IPS DF 6.9 (cell line): ENCODE measurements at places on chromosomes 6 and 20.

DNA sequence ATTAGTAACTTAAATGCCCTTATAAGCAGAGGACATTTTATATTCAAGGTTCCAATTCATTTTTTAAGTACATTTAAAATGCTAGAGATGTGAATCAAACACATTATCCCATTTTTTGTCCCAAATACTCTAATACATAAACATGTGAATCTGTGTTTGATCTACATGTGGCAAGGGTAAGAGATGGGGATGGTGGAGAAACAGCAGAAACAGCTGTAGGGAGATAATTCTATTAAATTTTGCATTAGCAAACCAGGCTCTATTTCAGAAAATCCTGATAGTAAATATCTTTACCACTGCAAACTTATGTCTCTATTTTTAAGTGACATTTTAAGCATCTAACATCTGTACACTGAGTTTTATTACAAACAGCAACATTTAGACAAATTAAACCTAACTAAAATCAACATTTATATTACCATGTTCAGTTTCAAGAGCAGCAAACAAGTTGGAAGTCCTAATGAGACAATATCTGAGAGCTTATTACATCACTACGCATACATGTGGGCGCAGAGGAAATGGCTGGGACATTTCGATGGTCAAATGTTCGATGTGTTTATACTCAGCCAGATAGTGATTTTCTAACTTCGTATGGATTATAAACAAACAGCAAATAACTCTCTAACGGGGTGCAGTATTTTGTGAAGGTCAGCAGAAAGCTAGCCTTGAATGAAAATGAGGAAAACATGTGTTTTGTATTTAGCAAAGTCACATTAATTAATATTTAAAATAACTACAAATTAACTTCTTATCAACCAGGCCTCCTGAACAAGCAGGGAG, 165.1 kb downstream of the GJA1 start:
- H3K36me3 ChIP-seq, result no peaks in the 10 kb centered on the region
- no peaks in the 10 kb centered on the region for H3K27me3 ChIP-seq
- H3K4me3 ChIP-seq, result no peak overlapping the region
- H3K4me1 ChIP-seq, result no peaks in the 10 kb centered on the region
- DNase-seq, result no peak
- H3K27ac ChIP-seq, result no peak overlapping the region

GRCh38 chr6:166046226-166046625, 121.4 kb downstream of the TBXT start:
- no peaks in the 10 kb centered on the region for H3K4me1 ChIP-seq
- no peaks in the 10 kb centered on the region for H3K36me3 ChIP-seq
- H3K27ac ChIP-seq, result no peak overlapping the region
- no peaks in the 10 kb centered on the region for H3K27me3 ChIP-seq
- H3K4me3 ChIP-seq, result no peak overlapping the region

GRCh38 chr20:57892471-57892870, 182.7 kb upstream of the PMEPA1 start:
- no peaks in the 10 kb centered on the region for H3K27me3 ChIP-seq
- no peak overlapping the region for H3K4me3 ChIP-seq
- DNase-seq, result no peak
- H3K27ac ChIP-seq, result no peak overlapping the region
- H3K4me1 ChIP-seq, result no peaks in the 10 kb centered on the region

DNA sequence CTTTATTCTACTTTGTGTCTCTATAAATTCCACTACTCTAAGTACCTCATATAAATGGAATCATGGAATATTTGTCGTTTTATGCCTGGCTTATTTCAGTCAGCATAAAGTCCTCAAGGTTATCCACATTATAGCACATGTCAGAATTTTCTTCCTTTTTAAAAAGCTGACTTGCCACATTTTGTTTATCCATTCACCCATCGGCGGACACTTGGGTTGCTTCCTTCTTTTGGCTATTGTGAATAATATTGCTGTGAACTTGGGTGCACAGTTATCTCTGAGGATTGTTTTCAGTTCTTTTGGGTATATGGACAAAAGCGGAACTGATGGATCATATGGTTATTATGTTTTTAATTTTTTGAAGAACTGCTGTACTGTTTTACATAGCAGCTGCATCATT, 39.1 kb upstream of the ME1 start:
- no peaks in the 10 kb centered on the region for H3K4me1 ChIP-seq
- no peak for DNase-seq
- H3K4me3 ChIP-seq, result no peak overlapping the region

GRCh38 chr6:111718326-111718725, 112.6 kb upstream of the TRAF3IP2 start:
- no peaks in the 10 kb centered on the region for H3K4me1 ChIP-seq
- no peaks in the 10 kb centered on the region for H3K27me3 ChIP-seq
- DNase-seq, result no peak
- no peak overlapping the region for H3K27ac ChIP-seq

DNA sequence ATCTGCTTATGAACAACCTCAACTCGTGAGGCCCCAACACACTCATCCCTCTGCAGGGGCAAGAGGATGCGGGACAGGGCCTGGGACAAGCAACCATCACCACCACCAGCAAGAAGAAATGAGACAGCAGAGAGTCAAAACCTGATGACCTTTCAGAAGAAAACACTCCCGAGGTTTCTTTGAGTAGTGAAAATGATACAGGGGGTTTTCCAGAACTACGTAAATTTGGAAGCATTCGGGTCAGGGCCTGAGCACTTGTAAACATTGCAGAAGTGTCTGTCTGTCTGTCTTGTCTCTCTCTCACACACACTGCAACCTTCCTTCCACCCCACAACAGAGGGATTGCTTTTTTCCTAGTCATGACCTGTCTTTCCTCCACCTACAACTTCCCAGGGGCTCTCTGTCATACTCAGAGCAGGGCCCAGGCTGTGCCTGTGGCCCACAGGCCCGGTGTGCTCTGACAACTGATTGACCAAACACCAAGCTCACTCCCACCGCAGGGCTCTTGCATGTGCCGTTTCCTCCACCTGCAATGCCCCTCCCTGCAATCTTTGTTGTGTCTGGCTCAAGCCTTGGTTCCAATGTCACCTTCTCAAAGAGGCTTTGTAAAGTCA, 90.9 kb downstream of the BMP7 start:
- no peaks in the 10 kb centered on the region for H3K4me1 ChIP-seq
- H3K4me3 ChIP-seq, result no peak overlapping the region
- no peaks in the 10 kb centered on the region for H3K36me3 ChIP-seq

GRCh38 chr6:32224696-32225095, 829 bp upstream of the NOTCH4 start:
- no peak overlapping the region for H3K27ac ChIP-seq
- H3K4me3 ChIP-seq, result no peak overlapping the region
- H3K36me3 ChIP-seq, result no peaks in the 10 kb centered on the region
- DNase-seq, result no peak
- no peaks in the 10 kb centered on the region for H3K27me3 ChIP-seq

DNA sequence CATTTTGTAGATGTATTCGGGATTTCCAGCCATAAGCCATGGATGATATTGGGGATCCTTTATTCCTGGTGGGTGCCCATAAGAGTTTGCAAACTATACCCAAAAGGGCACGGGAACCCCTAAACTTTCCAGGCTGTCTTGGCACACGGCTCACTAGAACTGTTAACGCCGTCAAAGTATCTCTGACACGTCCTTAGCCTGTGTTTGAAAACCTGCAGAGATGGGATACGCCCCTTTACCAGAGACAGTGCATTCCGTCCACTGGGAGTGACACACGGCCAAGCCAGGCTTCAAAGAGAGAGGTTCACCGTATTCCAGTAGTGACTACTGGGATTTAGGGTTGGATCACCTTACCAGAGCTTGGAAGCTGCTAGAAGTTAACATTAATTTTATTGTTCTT, 95.0 kb downstream of the THBS2 start:
- H3K4me1 ChIP-seq, result no peaks in the 10 kb centered on the region
- DNase-seq, result no peak
- H3K27ac ChIP-seq, result no peak overlapping the region
- H3K4me3 ChIP-seq, result no peak overlapping the region

DNA sequence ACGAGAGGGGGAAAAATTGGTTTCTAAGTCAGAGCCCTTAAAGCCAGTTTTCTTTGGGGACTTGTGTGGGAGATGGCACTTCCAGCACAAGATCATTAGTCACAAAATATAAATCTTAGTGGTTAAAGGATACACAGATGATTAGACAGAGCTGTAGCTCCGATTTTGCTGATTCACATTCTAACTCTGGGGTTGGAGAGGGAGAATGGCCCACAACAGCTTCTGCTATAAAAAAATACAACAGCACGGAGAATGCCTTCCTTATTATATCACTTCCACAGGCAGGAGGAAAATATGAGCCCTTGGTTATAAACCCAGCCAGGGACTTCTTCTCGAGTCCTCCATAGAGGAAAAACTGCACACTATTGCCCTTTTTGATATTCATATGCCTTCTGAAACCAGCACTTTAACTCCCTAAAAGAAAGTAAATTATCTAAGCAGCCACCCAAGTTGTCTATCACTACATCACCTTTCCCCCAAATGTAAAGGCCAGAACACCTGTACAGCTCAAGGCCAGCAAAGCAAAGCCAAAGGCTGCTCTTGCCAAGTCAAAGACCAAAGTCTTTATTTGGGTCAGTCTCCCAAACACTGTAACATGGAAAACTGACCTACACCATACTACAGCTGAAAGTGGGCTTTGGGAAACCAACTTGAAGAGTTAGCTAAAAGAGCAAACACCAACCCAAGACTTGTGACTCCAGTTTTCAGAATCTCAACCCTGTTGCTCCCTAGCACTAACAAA, 10.4 kb downstream of the MRPL14 start:
- H3K4me3 ChIP-seq, result no peak overlapping the region
- H3K27me3 ChIP-seq, result no peaks in the 10 kb centered on the region
- no peak overlapping the region for H3K27ac ChIP-seq
- H3K4me1 ChIP-seq, result peaks cover 4% of the 10 kb centered on the region; the same call in 1 of the 2 replicates

- no peaks in the 10 kb centered on the region for H3K36me3 ChIP-seq
- no peaks in the 10 kb centered on the region for H3K27me3 ChIP-seq
- H3K4me1 ChIP-seq, result no peaks in the 10 kb centered on the region
- H3K4me3 ChIP-seq, result no peak overlapping the region
These were observed 3.0 kb downstream of the YWHAB start for GRCh38 chr20:44888226-44889103.

- H3K27me3 ChIP-seq, result no peaks in the 10 kb centered on the region
- no peak for DNase-seq
- H3K36me3 ChIP-seq, result no peaks in the 10 kb centered on the region
- H3K4me3 ChIP-seq, result no peak overlapping the region
- no peaks in the 10 kb centered on the region for H3K4me1 ChIP-seq
These were observed 56.7 kb upstream of the SAYSD1 start for GRCh38 chr6:39171489-39172376.

DNA sequence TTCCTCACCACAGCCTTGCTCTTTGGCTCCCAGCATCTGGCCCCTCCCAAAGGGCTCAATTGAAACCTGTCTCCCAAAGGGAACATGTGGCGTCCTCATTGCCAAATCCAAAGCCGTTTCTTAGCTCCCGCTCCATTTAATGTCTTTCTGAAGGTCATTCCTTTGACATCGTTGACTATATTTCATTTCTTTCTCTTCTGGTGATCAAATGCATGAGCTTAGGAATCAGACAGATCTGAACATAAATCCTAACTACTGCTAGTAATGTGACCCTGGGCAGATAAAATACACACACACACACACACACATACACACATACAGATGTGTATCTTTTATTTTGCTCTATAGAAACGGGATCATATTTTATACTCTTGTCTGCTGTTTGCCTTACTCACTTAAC, 964.7 kb upstream of the FLRT3 start:
- no peaks in the 10 kb centered on the region for H3K4me1 ChIP-seq
- no peaks in the 10 kb centered on the region for H3K27me3 ChIP-seq

- DNase-seq, result no peak
- H3K27ac ChIP-seq, result no peak overlapping the region
- no peak overlapping the region for H3K4me3 ChIP-seq
- H3K36me3 ChIP-seq, result no peaks in the 10 kb centered on the region
These were observed 68.7 kb downstream of the TOX2 start for GRCh38 chr20:43983359-43983758.

DNA sequence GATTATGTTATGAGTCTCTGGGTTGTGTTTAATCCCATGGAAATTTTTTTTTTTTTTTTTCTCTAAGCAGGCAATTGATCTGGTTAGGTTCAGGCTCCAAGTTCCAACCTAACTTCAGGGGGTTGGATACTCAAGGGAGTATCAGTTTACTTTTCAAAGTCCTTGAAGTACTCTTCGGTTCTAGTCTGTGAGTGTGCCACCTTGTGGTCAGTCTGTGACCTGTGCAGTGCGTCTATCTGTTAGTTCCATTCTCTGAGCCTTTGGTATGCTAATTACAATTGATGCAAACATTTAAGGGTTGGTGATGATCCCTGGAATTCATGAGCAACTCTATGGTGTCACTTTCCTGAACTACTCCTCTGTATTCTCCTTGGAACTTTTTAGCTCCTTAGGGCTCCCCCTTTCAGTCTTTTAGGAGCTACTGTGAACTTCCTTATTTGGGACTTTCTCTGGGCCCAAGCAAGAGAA, 342.0 kb downstream of the SOX4 start:
- no peak overlapping the region for H3K27ac ChIP-seq
- peaks cover 1% of the 10 kb centered on the region; the same call in 1 of the 2 replicates for H3K4me1 ChIP-seq
- no peak overlapping the region for H3K4me3 ChIP-seq
- no peaks in the 10 kb centered on the region for H3K36me3 ChIP-seq
